ENCODE measurements at places on chromosomes 2 and 18.
A peak's percentile ranks its signal among the peaks of the same experiment; 100 is the strongest.

GRCh38 chr18:56574861-56575260 lies 63.5 kb downstream of the TXNL1 start:
- no peak for DNase-seq

- no peak for DNase-seq
Measured at GRCh38 chr2:20578895-20579825, 71.7 kb downstream of the HS1BP3 start.

GRCh38 chr2:85737481-85737880 lies 16.3 kb upstream of the ATOH8 start:
- no peak for DNase-seq

DNA sequence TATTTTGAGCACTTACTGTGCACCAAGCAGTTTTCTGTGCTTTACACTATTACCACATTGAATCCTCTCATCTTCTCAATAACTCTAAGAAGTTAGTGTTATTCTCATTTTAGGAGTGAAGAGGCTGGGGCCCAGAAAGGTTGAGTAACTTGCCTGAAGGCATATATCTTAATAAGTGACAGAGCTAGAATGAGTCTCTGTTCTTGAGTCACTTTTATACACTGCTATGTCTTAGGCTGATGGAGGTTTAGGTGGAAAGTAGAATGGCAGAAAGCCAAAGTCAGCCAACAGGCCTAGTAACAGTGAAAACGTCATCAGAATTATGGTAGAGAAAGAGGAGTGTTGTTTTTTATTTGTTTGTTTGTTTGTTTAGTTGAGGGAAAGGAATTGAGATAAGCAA lies 27.9 kb upstream of the RPE start:
- DNase-seq = no peak

DNA sequence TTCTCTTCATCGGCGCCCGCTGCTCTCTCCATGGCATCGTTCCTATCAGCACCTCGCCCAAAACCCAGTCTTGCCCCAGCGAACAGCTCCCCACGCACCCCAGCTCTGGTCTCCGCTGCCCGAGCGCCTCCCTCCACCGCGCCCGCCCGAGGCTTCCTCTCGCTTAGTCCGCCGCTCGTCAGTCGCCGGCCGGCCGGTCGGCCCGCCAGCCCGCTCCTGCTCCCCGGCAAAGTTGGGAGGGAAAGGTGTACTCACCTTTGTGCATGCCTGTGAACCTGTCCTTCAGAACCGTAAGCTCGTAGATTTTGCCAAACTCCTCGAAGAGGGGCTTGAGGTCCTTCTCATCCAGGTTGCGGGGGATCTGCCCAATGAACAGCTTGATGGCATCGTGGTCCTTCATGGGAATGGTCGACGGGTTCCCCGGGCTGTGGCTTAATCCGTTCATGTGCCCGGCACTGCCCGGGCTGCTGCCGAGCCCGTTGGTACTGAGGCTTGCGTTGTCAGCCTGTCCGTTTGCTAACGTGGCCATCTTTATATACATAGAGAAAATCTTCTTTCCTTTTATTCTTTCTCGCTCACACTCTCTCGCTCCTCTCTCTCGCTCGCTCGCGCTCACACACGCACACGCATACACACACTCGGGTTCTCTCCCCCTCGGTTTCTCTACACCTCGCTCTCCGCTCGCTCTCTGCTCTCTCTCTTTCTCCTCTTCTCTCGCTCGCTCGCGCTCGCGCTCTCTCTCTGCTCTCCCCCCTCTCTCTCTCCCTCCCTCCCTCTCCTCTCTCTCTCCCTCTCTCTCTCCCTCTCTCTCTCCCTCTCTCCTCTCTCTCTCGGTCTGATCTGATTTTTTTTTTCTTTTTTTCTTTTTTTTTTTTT lies at the start of gene CELF4:
TSS of gene CELF4 (minus strand) at position 698 of the 876 bp plus-strand sequence.
- no peak for DNase-seq

GRCh38 chr2:72982781-72983499 lies 65.6 kb downstream of the EMX1 start:
- DNase-seq = no peak

GRCh38 chr2:166944909-166945308 lies 56.6 kb downstream of the XIRP2 start:
- no peak for DNase-seq

GRCh38 chr2:229818230-229818629 lies 103.6 kb downstream of the TRIP12 start:
- DNase-seq = no peak

GRCh38 chr18:78247615-78248289 lies 731.9 kb upstream of the SALL3 start:
- DNase-seq = no peak

DNA sequence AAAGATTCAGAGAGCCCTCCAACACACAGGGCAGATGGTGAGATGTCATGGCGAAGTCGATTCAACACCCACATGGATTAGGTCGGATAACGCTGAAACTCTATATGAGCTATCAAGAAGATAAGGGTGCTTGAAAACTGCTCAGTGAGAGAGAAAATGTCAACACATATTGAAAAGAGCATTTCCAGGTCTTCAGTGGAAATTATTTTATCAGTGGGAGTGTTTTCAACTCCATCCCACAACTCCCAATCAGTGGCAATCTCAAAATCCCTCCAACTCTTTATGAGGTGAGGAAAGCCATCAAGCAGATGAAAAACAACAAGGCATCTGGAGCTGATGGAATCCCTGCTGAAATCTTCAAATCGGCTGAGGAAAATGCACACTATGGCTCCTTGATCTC lies 104.5 kb upstream of the KLHL14 start:
- no peak for DNase-seq

DNA sequence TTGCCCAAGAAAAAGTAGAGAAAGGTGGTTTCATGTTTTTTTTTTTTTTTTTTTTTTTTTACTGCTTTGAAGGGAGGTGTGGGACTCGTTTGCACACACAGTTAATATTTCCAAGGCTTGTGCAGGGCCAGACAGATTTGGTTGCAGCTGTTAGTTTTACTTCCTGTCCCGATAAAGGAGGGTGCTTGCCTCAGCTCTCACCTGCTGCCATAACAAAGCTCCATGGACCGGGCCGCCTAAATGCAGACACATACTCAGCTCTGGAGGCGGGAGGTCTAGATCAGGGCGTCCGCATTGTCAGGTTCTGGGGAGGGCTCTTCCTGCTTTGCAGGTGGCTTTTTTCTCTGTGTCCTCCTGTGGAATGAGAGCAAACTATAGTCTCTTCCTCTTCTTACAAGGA lies 69.9 kb downstream of the ODC1 start:
- peak; percentile 29 for DNase-seq

GRCh38 chr2:118279005-118279404 lies 190.7 kb downstream of the INSIG2 start:
- no peak for DNase-seq

DNA sequence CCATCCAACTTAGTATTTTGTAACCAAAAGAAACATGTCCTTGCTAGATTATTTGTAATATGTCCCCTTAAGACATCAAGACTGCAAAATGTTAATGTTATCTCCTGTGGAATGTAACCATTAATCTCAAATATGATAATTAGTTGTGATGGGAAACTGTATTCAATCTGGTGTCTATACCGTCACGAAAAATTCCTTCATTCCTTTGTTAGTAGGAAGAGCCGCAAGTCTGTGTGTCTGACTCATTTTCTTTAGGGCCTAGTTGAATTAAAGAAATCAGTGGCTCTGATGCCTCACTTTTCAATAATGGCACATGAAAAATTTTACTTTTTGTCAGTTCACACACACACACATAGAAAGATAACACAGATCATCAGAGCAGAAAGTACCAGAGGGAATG lies 127.1 kb upstream of the CHAC2 start:
- no peak for DNase-seq

GRCh38 chr2:211455216-211455841 lies 898.9 kb downstream of the CPS1 start:
- DNase-seq = peak; percentile 31

- DNase-seq = peak; percentile 70
Measured at GRCh38 chr2:203992509-203992908, 55.9 kb downstream of the ICOS start.

- DNase-seq = no peak
Measured at GRCh38 chr2:158539176-158540005, 82.6 kb downstream of the PKP4 start.

DNA sequence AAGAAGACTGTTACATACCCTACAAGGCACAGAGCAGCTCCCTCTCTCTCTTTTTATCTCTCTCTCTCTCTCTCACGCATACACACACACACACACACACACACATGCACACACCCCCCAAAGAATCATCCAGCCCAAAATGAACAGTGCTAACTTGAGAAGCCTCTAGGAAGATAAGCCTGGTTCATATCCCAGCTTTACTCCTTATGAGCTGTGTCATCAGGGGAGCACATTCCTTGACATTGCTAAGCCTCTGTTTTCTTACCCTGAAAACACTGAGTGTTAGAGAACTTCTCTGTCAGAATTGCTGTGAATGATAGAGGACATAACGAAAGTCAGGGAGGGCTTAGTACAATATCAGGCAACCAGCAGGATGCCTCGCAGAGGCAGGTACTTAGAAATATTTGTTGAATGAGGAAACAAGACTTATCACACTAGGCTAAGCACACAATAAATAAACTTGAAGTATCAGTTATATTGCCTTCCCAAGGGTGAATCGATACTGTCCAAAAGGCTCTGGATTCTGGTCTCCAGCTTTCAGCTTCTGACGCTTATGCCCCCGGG lies 725.6 kb upstream of the ID2 start:
- DNase-seq = no peak

- no peak for DNase-seq
Measured at GRCh38 chr2:189854187-189854586, 69.9 kb downstream of the PMS1 start.

- no peak for DNase-seq
Measured at GRCh38 chr2:152686321-152686720, 30.9 kb downstream of the PRPF40A start.

DNA sequence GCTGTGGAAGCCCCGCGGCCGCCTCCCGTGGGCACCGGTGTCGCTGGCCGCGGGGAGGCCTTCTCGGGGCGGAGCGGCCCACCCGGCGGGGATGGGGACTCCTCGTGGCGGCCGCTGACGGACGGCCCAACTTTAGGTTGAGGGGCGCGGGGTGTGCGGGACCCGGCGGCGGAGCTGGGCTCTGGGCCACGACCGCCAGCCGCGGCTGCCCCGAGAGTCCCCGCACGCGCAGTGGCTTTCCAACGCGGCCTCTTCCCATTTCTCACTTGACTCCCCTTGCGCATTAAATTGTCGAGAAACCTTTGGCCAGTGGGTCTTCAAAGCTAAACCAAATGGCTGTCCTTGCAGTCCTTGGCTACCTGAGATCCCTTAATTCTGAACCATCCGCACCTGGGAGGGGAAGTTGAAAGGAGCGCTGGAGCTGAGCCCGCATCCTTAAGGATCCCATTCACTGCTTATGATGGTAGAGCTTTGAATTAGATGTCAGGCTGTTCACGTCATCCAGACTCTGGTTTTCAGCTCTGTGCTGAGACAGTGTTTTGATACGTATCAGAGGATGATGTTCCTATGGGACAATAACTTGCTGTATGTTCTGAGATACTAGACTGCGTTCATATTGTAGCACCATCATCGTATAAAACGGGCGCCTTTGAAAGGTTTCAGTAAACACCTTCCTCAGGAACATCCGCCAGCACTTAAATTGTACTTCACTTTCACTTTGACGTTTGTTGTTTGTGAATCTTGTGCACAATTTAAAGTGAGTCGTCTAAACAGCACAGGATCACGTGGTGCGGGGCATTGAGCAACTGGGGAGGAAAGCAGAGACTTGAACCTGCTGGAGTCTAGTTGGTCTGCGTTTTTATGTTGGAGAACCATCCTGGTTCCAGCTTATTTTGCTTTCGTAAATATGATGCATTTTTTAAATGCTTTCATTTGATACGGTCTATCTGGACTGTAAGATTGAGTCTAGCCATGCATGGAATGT lies 874 bp downstream of the CLIP4 start:
- DNase-seq = peak; percentile 91

DNA sequence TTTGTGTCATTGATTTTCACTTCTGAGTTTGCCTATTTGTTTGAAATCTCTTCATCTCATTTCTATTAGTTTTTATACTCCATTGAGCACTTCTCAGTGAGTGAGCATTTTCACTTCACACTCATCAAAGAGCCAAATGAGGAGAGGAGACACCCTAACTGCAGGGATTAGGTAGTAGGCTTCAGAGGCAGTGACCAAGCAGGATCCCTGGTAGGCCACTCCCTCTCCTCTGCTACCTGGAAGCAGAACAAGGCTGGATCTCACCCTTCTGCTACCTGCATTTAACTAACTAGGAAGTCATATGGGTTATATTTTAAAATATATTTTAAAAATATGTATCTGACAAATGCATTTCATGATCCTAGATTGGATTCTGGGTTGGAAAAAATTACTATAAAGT lies 52.7 kb downstream of the SEMA4F start:
- no peak for DNase-seq

GRCh38 chr2:157857881-157858280 lies 18.2 kb downstream of the ACVR1 start:
- no peak for DNase-seq

DNA sequence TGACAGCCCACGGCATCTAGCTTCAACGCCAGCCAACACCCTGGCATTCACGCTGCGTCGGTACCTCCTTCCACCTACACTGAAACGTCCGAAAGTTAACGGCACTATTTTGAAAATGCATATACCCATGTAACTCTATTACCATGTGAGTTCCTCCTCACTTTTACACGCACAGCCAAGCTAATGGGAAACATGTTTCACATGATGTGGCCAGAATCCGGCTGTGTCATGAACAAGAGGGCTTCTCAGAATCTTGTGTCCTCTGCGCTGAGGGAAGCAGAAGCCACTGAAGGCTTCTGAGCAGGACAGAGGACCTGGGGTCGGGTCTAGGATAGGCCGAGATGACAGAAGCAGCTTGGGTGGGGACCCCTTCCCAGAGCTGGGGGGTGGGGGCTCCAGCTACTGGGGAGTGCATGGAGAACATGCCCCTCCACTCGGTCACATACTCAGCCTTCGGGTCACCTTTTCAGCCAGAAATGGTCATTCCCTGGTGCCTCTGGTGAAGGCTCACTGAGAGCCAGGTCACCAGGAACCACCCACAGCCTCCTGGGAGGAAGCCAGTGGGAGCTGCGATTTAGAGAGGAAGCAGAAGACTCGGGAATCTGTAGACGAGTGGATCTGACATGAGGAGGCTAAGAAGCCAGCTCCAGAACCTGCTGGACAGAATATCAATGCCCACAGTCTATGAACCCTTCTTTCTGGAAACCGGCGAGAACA lies 41.5 kb downstream of the HDAC4 start:
- no peak for DNase-seq

- DNase-seq = no peak
Measured at GRCh38 chr2:64410671-64411070, 43.3 kb upstream of the LGALSL start.

- DNase-seq = no peak
Measured at GRCh38 chr2:30678410-30679137, 128.7 kb downstream of the CAPN13 start.

- no peak for DNase-seq
Measured at GRCh38 chr2:241857041-241857541, 1.6 kb downstream of the PDCD1 start.

DNA sequence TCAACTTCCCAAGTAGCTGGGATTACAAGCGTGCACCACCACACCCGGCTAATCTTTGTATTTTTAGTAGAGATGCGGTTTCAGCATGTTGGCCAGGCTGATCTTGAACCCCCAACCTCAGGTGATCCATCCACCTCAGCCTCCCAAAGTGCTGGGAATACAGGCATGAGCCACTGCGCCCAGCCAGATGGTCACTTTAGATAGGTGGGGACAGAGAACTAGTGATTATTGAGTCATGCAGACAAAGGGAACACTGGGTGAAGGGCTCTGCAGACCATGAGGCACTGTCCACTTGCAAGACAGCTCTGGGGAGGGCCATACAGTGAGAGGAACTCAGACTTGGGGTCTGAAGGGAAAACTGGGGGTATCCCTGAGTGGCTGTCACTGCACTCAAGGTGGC lies 58.4 kb upstream of the POMC start:
- no peak for DNase-seq

All from activated CD4-positive, alpha-beta T cell treated with anti-CD3 and anti-CD28 coated beads, Interleukin-2, amount 50 U/mL, for 16 hours (primary cell).